ENCODE measurements at places on chromosomes 11 and 22.

- no peak for DNase-seq
These were observed 11.3 kb downstream of the LGALS12 start for GRCh38 chr11:63517156-63517555.

GRCh38 chr11:66509131-66509561 is 1.3 kb upstream of the BBS1 start:
- DNase-seq, result no peak

GRCh38 chr11:6022956-6023355 is 7.6 kb downstream of the OR56A1 start:
- peak; percentile 0 for DNase-seq

DNA sequence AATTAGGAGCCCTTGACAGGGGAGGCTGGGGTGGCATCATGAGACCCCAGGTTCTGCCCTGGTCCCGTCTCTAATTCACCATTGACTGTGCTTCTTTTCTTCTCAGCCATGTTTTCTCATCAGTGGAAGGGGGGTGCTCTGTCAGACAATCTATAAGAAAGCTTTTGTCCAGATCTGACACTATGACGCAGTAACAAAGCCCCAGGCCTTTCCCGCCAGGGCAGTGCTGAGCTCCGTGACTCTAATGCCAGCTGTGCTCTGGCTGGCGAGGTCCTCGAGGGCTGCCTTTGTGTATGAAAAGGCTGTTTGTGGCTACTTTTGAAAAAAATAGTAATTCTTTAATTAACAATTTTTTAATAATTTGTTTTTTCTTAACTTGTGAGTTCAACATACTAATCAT is 3.2 kb downstream of the CD6 start:
- no peak for DNase-seq

GRCh38 chr11:57314221-57314973 is 10.4 kb downstream of the TNKS1BP1 start:
- DNase-seq, result no peak

DNA sequence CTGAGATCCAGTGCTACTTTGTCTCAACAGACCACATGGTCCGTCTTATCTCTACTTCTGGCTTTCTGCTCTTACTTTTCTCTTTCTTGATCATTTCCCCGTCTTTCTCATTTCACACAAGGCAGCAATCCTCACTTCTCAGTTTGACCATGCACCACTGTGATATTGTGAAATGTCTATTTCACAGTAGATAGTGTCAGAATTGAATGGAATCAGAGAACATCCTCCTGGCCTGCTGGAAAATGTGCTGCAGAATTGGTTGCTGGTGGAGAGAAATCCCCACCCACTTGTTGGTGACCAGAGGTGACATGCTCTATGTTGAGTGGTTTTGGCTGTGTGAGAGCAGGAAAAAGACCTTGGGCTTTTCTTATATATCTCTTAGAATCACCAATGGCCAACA is 57.8 kb upstream of the RCN1 start:
- no peak for DNase-seq

- no peak for DNase-seq
These were observed 81.1 kb upstream of the CHRM4 start for GRCh38 chr11:46472662-46472994.

- no peak for DNase-seq
These were observed 39.7 kb downstream of the ACAT1 start for GRCh38 chr11:108160970-108161566.

DNA sequence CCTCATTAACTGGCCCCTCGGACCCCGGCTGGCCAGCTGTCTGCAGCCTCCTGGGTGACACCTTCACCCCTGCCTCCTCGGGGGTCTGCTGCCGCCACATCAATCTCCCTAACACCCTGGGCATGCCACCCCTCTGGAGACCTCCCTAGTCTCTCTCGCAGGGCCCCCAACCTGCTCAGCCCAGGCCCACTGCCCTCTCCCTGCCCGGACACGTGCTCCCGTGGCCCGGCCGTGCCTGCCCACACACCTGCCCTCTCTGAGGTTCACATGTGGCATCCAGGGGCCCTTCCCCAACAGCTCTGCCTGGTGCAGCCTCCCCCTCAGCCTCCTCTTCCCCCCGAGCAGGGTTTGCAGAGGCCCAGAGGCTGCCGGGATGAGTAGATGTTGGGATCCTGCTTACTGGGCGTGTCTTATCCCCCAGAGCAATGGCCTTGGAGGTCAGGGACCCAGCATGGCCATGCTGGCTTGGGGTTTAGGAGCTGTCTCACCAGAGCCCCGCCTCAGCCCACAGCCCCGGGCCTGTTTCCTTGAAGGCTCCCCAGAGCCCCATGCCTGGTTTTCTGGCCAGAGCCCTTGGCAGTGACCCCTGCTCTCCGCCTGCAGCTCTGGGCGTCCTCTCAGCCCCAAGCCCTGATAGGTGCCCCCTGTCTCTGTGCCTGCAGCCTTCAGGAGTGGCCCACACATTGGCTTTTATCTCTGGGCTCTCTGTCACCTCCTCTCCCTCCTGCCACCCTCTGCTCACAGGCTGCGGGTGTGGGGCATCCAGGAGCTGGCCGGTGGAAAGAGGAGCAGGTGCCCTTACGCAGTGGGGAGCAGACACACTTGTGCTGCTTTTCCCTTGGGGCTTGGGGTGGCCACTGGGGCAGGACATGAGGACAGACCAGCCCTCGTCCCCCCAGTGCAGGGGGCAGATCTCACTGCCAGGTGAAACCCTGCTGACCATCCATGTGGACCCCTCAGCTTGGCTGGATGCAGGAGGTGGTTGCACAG is 25.7 kb upstream of the SEPTIN5 start:
- DNase-seq, result no peak

DNA sequence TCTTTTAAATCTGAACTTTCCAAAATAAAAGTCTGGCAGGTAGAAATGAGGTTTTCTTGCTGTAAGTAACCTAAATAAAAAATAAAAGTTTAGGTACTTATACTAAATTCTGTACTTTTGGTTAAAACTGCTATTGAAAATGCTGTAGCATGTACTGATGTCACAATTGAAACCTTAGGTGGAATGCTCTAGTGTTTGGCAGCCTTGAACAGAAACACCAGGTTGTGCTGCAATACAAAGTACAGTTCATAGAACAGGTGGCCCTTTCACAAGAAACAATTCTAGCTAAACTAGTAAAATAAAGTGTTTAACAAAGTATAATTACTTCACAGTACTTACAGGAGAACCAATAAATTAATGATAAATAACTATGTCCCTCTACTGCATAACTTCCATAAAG is 25.1 kb downstream of the NPAT start:
- DNase-seq, result no peak

DNA sequence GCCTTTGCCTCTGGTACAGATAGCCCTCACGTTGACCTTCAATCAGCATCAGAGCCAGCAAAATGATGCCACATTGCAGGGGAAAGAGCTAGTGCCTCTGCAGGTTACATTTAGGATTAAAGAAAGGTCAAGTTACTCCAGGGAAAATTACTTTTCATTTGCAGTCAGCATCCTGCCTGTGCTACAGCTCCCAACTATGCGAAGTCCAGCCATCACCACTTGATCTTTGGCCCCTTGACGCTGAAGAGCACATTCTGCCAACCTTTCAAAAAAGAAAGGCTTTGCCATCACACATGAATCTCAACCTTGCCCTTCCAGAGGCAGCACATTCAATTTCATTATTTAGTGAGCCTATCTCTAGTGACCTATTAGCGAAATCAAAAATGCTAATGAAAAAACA is 11.3 kb downstream of the FJX1 start:
- no peak for DNase-seq

DNA sequence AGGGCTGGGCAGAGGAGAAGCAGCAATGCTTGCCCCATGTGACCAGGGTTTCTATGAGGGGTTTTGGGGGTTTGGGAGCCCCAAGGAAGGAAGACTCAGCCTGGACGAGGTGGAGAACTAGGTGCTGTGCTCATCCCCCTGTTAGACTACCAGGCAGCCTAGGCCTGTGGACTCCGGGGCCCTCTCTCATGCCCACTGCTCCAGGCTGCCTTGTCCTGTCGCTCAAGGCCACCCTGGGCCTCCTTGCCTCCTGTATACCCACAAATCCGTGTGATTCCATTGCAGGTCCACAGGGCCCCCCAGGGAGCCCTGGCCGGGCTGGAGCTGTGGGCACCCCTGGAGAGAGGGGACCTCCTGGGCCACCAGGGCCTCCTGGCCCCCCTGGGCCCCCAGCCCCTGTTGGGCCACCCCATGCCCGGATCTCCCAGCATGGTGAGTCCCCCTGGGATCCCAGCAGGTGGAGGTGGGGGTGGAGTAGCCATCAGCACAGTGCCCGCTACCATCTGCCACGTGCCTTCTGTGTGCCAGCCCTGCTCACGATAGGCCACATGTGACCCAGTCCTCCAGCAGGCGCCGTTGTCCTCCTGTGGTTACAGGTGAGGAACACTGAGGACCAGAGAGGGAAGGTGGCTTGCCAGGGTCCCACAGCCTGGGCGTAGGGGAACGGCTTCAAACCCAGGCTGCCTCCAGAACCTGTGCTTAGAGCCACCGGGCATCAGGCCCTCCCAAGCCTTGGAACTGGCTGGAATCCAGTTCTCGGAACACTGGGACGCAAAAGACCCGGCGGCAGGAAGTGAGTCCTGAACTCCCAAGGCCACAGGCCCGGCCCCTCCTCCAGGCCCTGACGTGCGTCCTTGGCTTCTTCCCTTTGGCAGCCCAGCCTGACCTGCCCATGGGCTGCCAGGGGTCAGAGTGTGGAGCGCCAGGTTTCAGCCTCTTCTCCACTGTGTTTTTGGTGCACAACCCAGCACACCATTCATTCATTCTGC is 26.6 kb downstream of the EMID1 start:
- no peak for DNase-seq

DNA sequence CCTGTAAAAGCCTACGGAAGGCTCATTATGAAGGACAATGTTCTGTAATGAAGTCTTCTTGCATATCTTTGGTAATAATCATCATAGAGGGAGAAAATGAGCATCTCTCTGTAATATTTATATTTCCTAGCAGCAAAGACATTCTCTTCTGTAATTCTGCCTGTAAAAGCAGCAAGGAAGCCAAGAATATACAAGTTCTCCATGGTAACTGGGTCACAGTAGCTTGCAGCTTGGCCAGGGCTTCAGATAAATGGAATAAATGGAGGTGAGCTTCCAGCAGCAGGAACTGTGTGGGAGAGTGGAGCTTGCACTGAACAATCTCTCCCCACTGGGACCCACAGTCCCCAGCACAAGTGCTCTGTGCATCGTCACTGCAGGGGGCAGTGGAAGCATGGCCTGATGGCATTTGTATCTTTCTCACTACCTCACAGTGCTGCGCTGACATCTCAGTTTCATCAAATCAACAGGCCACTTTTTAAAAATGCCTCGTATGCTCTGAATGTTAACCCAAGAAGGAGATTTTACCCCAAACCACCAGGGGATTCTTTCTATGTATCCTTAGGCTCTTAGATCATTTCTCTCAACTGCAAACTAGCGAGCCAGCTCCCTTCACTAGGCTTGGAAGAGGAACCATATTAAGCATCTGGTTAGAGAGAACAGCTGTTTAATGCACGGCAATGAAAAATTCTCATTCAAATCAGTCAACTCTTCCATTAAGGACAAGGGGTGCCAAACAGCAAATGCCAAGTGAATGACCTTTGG is 1059.7 kb downstream of the OPCML start:
- DNase-seq, result no peak

DNA sequence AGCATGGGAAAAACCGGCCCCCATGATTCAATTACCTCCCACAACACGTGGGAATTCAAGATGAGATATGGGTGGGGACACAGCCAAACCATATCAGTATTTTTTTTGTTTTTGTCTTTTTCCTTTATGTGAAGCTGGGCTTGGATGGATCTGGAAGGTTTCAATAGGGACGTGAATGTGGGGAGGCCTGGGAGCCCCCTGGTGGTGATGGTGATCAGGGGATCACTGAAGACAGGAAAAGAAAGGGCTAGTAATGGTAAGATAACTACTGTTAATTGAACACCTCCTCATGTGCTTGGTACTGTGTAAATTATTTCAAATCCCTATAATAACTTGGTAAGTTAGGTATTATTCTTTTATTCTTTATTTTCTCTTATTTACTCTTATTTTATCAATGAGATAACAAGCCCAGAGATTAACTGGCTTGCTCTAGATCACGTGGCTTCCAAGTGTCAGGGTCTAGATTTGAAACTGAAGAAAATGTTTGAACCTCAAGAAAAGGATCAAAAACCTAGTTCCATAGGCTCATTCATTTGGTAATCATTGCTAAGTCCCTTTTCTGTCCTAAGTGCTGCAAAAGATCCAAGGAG is 364.2 kb downstream of the TENM4 start:
- DNase-seq, result no peak

DNA sequence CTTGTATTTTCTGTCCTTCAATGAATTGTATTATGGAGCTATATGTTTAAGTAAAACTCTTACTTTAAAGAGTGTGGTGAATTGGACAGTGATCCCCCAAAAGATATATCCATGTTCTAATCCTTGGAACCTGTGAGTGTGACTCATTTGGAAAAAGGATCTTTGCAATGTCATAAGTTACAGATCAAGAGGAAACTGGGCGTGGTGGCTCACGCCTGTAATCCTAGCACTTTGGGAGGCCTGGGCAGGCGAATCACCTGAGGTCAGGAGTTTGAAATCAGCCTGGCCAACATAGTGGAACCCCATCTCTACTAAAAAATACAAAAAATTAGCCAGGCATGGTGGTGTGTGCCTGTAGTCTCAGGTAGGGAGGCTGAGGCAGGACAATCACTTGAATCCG is 36.7 kb downstream of the ELF5 start:
- DNase-seq, result no peak

- no peak for DNase-seq
These were observed 597 bp downstream of the RPUSD4 start for GRCh38 chr11:126210871-126211235.

DNA sequence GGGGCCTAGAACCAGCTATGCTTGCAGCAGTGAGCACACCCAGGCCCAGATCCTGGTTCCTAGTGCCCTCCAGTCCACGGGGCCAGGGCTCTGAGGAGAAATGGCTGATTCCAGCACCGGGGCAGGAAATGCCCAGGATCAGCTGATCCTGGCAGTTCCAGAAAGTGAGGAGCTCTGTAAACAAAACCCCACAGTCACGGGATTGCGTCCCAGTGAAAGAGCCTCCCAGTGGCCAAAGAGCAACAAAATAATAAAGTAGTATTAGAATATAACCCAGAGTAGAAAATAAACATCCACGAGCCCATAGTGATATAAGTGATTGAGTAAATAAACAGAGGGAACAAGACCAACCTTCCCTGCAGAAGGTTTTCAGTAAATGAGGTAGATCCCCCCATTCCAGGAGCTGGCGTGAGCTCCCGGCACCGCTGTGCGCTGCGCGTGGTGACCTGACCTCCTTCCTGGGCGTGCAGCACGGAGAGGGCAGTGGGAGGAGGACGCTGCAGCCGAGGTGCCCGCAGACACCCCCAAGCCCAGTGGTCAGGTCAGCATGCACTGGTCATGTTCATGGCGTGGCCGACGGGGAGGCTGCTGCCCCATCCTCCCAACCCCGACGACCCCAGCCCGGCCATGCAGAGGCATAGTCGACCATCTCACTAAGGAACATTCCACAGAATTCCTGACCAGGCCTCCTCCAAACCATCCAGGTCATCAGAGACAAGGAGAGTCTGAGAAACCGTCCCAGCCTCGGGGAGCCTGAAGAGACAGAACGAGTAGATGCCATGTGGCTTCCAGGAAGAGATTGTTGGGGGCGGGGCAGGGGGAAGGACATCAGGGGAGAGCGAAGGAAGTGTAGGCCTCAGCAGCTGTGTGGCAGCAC is 19.8 kb downstream of the PTDSS2 start:
- DNase-seq, result no peak
